ENCODE measurements at places on chromosomes 11 and 22.

DNA sequence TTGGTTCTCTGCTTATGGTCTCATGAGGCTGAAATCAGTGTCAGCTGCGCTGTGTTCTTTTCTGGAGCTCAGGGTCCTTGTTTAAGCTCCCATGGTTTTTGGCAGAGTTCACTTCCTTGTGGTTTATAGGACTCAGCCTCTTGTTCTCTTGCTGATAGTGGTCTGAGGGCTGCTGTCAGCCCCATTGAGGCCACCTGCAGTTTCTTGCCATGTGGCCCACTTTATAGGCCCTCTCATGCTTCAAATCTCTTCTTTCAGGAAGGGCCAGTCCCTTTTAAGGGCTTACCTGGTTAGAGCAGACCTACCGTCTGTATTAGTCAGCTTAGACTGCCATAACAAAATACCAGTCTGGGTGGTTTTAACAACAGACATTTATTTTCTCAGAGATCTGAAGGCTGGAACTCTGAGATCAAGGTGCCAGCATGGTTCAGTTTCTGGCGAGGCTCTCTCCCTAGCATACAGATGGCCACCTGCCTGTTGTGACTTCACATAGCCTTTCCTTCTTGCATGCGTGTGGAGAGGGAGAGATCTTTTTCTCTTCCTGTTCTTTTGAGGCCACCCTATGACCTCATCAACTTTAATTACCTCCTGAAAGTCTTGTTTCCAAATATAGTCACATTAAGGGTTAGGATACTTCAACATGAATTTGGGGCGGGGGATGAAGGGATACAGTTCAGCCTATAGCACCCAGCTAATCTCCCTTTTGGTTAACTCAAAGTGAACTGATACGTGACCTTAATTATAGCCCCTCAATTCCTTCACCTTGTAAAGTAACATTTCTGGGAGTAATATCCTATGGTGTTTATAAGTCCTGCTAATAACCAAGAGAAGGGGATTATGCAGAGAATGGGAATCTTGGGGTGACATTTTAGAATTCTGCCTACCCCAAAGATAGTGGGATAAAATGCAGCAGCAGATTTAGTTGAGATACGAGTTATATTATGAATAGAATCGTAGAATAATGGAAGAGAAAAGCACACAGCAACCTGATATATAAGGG, 131.8 kb downstream of the UVRAG start:
- peak; percentile 58 for DNase-seq

- DNase-seq, result no peak
Measured at GRCh38 chr22:28398355-28398754, 281.3 kb downstream of the TTC28 start.

- DNase-seq, result no peak
Measured at GRCh38 chr11:86941077-86941870, 13.9 kb downstream of the FZD4 start.

DNA sequence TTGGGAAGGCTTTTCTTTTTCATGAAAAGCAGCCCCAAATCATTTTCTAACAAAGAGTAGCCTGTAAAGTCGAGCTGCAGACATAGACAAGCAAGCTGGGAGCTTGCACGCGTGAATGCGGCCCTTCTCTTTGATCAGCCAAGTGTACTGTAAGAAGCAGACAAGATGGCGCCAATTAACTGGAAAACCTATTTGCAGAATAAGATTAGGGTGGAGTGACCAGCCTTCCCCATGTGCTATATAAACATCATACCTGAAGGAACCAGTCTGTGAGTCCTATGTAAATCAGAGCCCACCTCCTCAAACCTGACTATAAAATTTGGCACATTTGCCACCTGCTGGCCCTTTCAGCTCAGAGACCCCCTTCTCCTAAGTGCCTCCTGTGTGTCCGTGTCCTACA, 982.7 kb downstream of the OPCML start:
- DNase-seq, result no peak

- no peak for DNase-seq
Measured at GRCh38 chr11:465896-466530, 15.9 kb downstream of the PTDSS2 start.

DNA sequence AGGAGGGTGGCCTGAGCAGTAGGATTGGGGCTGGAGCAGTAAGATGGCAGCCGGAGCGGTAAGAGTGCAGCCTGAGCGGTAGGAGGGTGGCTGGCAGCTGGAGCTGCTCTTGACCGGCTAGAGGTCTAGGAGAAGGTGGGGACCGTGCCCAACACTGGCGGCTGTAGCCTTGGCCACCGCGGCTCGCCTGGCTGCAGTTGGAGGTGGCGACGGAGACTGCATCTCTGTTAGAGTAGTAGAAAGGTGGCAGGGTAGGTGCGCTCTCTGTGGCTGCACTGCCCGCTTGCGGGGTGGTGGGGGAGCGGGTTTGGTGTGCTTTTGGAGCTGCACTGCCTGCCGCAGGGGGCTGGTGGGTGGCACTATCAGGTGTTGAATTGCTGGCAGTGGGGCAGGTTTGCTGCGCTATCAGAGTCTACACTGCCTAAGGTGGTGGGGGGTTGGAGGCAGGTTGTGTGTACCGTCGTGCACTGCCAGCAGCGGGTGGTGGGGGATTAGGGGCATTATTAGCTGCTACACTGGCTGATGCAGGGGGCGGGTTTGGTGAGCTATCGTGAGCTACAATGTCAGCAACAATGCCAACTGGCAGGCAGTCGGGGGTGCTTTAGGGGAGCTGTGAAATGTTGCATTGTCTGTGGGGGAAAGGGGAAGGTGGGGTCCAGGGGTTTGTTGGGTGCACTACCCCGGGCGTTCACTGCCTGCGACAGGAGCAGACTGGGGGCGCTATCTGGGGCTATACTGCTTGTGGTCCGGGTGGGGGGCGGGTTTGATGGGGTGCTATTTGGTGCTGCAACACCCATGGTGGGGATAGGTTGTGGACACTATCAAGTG, 4461.3 kb upstream of the OR11H1 start:
- DNase-seq, result no peak

DNA sequence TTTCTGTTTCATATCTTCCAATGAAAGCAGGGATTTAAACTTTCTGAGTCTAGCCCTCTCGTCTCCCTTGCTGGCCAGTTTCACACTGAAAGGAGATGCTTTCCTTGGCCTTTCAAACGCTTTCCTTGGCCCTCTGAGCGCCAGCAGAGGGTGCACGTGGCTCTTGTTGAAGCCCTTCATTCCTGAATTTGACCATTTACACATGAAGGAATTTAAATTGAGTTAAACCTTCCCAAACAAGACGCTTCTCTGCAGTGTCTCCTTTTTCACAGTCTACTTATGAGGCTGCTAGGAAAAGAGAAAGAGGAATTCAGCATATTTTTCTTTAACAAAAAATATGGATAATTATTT, 21.6 kb downstream of the NNMT start:
- DNase-seq, result peak; percentile 53

- DNase-seq, result no peak
Measured at GRCh38 chr11:113419454-113420003, 31.9 kb downstream of the ANKK1 start.

DNA sequence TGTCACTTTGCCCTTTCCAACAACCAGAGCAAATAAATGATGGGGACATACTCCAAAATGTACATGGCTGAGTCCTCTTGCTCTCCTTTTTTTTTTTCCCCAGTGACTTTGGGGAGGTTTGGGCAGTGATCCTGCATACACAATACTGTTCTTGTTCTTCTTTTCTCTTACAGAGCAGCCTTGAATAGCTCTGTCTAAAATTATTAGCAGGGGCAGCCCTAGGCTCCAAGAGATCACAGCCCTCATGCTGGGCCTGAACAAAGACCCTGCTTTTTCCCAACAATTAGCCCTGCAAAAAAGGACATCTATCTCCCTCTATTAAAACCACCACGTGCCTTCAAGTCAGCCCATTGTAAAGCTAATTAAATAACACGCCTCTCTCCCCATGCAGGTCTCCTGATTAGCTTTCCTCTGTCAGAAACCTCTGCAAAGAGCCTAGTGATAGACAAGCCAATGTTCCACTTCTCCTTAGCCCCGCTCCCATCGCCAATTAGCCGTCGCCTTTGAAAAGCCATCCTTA, 54.7 kb downstream of the ETS1 start:
- no peak for DNase-seq

DNA sequence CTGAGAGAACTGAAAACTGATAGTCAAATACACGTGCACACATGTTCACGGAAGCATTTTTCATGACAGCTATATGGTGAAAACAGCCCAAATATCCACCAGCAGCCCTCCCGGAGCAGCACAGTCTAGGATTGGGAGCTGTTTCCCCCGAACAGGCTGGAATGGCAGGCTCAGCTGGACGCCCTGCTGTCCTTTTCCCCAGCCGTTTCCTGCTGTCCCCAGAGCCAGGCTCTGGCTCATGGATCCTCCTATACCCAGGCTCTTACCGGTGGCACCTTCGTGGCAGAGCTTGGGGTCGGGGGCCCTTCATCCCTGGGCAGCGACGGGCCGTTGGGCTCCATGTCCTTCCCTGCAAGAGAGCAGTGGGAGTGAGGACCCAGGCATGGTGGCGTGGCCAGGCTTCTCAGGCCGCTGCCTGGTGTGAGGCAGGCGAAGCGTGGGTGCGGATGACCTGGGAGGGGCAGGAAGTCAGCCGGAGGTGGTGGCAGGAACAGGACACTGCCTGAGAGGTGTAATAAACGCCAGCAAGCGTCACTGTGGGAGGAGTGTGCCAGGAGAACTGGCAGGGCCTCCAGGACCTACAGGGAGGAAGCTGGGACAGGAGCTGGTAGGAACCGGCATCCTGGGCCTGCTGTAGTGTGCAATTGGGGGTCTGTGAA, 38.8 kb downstream of the OSBPL5 start:
- peak; percentile 3 for DNase-seq

GRCh38 chr11:105315287-105315686, 175.7 kb upstream of the CARD18 start:
- peak; percentile 49 for DNase-seq

DNA sequence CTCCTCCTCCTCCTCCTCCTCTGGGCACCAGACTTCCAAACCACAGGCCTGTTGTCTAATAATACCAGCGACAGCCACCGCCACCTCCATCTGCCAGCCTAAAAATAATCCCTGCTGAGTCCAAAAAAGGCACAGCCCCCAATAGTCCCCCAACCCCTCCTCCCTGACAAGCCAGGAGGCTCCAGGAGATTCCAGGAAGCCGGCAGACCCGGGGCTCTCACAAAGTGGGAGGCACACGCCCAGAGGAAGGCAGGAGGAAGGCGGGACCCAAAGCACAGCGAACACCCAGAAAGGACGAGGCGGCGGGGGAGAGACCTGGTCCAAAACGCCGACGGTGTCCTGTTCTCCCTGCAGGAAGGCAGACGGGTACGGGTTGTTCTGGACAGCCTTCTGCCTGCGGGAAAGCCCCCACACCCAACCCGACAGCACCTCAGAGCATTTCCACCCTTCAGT, 5.9 kb downstream of the IGSF9B start:
- no peak for DNase-seq

DNA sequence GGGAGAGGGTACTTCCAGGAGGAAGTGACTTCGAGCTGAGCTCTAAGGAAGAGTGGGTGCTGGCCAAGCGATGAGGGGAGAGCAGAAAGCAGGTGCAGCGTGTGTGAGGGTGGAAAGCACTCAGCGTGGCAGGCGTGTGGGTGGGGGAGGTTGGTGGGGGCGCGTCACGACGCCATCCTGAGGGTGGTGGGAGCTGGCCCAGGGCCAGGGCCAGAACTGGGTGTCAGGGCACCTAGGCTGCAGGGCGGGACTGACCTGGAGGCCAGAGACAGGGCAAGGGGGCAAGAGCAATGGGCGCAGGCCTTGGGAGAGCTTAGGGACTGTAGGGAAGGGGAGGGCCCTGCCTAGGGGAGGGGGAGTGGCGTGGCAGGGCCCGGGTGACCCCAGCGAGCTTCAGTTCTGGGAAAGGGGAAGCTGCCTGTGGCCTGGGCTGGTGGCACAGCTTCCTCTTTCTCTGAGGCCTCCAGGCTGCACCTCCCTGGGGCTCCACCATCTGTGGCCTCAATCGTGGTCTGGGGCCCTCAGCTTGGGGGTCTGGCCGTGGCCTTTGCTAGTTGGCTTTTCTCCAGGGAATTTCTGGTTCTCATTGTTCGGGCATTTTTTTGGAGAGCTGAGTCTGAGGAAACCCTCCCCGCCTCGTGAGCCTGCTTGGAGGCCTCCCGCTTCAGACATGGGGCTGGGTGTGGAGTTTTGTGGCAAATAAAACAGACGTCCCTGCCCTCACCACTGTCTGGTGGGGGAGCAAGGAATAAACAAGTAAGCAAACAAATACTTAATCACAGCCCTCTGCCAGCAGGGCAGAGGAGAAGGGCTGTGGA, 8.9 kb downstream of the RELT start:
- DNase-seq, result no peak

- peak; percentile 79 for DNase-seq
Measured at GRCh38 chr22:28917747-28918549, 34.6 kb downstream of the ZNRF3 start.

GRCh38 chr11:80414181-80415165, 973.6 kb upstream of the TENM4 start:
- no peak for DNase-seq

- DNase-seq, result no peak
Measured at GRCh38 chr11:115653926-115654325, 149.7 kb upstream of the CADM1 start.

DNA sequence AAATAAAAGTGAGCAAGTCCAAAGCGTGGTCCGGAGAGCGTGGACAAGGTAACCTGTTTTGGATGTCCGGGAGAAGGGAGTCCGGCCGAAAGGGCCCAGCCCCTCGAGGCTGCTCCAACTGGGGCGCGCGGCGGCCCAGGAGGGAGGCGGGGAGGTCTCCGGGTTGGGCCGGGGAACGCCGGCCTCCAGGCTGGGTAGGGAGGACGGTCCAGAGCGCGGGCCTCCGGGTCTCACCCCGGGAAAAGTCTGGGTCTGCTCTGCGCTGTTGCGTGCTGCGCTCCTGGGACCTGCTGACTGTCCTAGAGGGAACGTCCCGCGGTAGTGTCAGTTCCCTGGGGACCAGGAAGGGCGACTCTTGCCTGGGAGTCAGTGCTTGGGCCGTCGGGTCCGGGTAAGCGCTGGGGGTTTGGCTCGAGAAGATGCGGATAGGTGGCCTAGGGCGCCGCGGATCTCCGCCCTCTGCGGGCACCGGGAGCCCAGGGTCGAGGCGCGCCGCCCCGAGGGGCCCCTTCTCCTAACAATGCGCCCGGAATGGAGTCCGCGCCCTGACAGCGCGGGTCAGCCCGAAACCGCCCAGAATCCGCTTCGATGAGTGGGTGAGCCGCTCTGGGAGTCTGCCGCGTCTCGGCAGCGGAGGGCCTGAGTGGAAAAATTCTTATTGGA, 988 bp upstream of the FLI1 start:
- no peak for DNase-seq

DNA sequence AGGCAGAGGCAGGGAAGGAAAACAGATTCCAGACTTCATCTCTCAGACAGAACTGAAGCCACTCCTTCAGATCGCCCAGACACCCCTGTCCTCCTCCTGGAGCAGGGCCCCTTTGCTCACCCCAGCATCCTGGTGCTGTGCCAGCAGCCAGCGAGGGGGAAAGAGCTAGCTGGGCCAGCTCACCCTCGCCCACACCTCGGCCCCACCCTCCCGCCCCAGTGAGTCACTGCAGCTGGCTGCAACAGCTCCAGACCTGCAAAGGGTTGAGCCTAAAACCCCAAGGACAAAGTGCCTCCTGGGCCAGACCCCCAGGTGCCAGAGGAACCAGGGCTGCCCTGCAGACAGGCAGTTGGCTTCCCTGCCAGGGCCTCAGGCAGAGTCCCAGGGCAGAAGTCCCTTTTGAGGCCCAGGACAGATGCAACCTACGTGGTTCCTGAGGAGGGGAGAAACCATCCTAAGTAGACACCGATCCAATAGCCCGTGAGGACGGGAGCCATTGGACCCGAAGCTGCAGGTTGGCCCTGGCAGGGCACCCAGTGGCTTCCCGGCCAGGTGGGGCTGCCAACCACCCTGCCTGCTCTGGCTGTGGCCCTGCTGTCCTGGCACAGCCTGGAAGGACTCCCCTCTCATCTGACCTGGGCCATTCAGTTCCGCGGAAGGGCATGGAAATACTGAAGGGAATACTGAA, 7.2 kb downstream of the AHNAK start:
- DNase-seq, result peak; percentile 13

- DNase-seq, result no peak
Measured at GRCh38 chr22:28911304-28911690, 27.9 kb downstream of the ZNRF3 start.
